ENCODE measurements at places on chromosomes 4 and X. TPM values are rescaled to one million over a fixed set of nuclear protein-coding genes. Genes with fewer than 3 reads are reported as not detected.
A peak's percentile ranks its signal among the peaks of the same experiment; 100 is the strongest.

GRCh38 chr4:26094911-26095310 is 180.9 kb downstream of the SMIM20 start:
- peaks cover 5% of the 10 kb centered on the region for H3K36me3 ChIP-seq
- no peak overlapping the region for H3K4me3 ChIP-seq
- H3K4me1 ChIP-seq: no peaks in the 10 kb centered on the region
- peaks cover 12% of the 10 kb centered on the region for H3K27me3 ChIP-seq
- DNase-seq: no peak
- H3K27ac ChIP-seq: no peak overlapping the region

- no peak overlapping the region for H3K27ac ChIP-seq
- no peaks in the 10 kb centered on the region for H3K36me3 ChIP-seq
- no peak for DNase-seq
- no peaks in the 10 kb centered on the region for H3K4me1 ChIP-seq
- no peak overlapping the region for H3K4me3 ChIP-seq
- no peaks in the 10 kb centered on the region for H3K27me3 ChIP-seq
Measured at GRCh38 chr4:125703443-125703842, 388.7 kb downstream of the FAT4 start.

GRCh38 chr4:163776957-163777356 is 282.5 kb downstream of the TMA16 start:
- H3K36me3 ChIP-seq: no peaks in the 10 kb centered on the region
- H3K27me3 ChIP-seq: no peaks in the 10 kb centered on the region
- no peak overlapping the region for H3K27ac ChIP-seq
- no peaks in the 10 kb centered on the region for H3K4me1 ChIP-seq

DNA sequence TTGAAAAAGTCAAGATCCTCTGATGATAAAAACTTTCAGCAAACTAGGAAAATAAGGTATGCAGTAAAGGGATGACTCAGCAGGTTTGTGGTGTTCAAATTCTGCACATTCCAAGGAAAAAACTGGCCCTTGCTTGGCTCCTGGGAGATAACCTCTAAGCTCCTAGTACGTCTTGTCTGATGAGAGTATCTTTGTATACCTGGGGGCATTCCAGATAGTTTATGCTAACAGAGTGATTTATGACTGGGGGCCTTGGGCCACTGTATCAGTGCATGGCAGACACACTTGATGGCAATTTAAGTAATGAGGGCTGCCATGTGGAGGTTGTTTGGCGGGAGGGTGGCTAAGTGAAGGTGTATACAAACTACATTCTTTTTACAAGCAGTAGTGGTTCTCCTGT is 56.9 kb downstream of the NSG1 start:
- H3K4me1 ChIP-seq: peaks cover 9% of the 10 kb centered on the region
- H3K27me3 ChIP-seq: no peaks in the 10 kb centered on the region
- peak overlapping the region; percentile 21 for H3K27ac ChIP-seq
- H3K4me3 ChIP-seq: no peak overlapping the region
- no peak for DNase-seq

- H3K4me1 ChIP-seq: no peaks in the 10 kb centered on the region
- no peak for DNase-seq
- no peak overlapping the region for H3K4me3 ChIP-seq
- no peak overlapping the region for H3K27ac ChIP-seq
- H3K36me3 ChIP-seq: no peaks in the 10 kb centered on the region
- H3K27me3 ChIP-seq: no peaks in the 10 kb centered on the region
Measured at GRCh38 chrX:123324625-123325024, 140.5 kb downstream of the GRIA3 start.

DNA sequence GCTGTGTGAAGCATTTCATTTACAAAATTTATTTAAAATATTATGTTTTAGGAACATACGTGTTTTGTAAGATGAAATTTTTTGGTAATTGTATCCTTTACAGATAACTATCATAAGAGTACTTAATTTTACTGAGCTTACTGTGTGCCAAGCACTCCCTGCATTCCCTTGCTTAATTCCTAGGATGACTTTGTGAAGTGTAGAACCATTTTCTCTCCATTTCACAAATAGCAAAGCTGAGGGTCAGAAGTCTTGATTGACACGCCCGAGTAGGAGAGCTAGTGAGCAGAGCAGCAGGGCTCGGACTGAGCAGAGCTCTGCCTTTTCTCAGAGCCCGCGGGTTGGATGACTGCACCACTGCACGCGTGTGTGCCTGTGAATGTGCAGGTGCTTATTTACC is 30.6 kb downstream of the PIGG start:
- no peaks in the 10 kb centered on the region for H3K27me3 ChIP-seq
- no peak overlapping the region for H3K27ac ChIP-seq
- no peak overlapping the region for H3K4me3 ChIP-seq
- H3K4me1 ChIP-seq: peaks cover 15% of the 10 kb centered on the region
- no peak for DNase-seq

- H3K4me3 ChIP-seq: no peak overlapping the region
- H3K36me3 ChIP-seq: no peaks in the 10 kb centered on the region
- H3K27ac ChIP-seq: no peak overlapping the region
- no peaks in the 10 kb centered on the region for H3K27me3 ChIP-seq
Measured at GRCh38 chr4:110211007-110211769, 12.8 kb upstream of the ELOVL6 start.

Gene WDR17
- 8.7 TPM for total RNA-seq

Gene MAP9
- 17.8 TPM for total RNA-seq

Gene TRIML1
- not detected for total RNA-seq

Gene CCNA2
- 85.3 TPM for total RNA-seq

Gene TIMP1
- 69.4 TPM for total RNA-seq

Gene ERVMER34-1
- total RNA-seq: 3.3 TPM
